H9 (cell line): ENCODE measurements at places on chromosomes 6 and 20.

DNA sequence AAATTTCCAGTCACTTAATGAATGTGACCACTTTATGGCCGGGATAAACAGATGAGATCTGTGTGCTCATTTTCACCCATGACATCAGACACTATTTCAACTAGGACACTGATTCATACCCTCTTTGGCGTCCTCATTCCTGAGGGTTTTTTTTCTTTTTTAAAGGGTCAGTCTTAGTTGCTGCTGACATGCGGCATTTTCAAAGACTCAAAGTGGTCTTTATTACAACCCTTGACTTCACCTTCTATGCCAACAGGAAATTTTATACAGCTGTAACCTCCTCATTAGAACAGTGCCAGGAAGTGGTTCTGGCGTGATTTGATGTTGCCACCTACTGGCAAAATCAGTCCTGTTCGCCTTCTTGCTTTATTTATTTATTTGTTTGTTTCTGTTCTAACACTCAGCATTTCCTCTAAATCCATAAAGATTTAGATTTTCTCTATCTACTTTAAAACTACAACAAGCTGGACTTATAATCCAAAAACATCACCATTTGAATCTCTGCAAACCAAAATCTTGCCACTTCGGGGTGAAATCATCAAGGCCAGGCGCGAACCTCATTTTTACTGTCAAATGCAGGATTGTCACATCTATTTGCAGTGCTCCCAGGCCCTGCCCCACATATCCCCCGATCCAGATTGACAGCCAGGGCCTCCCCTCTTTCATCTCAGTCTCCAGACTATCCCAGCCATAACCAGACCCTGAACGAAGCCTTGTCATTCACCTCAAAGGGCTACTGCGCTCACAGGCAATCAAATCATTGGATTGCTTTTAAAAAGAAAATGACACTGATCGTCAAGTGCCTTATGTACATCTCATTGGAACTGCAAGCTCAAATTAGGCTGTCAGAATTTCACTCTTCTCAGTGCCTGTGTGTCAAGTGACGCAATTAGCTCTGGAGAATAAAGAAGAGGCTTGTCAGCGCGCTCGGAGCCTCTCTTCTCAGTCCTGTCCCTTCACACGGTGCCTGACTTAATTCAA is 77.5 kb downstream of the C6orf118 start:
- no peak for DNase-seq

DNA sequence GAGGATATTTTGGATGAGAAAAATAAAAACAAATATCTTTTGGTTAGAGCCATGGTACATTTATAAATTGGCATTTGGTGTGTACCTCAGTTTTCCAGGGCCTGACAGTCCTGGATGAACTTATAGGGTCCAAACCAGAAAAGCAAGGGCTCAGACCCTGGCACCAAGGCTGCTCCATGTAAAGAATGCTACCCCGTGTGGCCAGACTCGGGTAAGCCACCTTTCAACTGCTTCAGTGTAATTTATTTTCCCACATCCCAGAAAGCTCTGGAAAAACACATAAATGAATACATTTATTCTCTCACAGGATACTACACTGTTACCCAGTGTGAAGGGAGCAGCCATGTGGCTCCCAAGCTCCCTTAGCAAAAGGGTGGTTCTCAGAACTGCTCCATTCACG is 13.8 kb downstream of the MRPL14 start:
- DNase-seq = no peak

GRCh38 chr6:53436526-53437303 is 88.0 kb upstream of the ELOVL5 start:
- DNase-seq = no peak

DNA sequence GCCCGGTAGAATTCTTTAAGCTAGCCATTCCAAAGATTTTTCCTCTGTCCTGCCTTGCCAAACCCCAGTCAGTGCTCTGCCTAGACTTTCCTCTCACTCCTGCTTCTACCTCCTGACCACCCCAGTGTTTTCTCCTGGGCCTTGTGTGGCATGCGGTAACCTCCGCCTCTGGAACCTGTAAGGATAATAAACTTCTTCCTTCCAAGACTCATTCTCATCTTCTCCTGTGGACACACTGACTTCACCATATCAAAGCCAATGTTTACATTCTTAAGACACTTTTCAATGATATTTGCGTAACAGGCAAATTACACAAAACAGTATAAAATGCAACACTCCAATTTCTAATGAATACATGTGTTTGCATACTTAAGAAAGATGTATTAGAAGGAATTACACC is 354.6 kb downstream of the RNF144B start:
- no peak for DNase-seq

- no peak for DNase-seq
Measured at GRCh38 chr6:73418081-73418741, 23.6 kb downstream of the DDX43 start.

- DNase-seq = peak; percentile 81
Measured at GRCh38 chr20:3470627-3471396, at the start of gene ATRN. TSS of gene ATRN (plus strand) at chr20:3471018. CDS start at chr20:3471108, 90 bp downstream.

DNA sequence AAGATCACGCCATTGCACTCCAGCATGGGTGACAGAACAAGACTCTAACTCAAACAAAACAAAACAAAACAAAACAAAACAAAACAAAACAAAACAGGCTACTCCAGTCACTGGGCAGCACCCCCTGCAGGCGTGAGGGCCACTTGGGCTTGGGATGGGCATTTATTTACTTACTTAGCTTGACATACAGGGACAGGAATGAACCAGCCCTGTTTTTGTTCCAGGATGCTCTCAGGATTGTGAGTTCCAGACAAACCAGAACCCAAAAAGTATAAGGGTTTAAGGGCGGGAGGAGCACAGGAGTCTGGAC is 4.0 kb upstream of the PTPN1 start:
- no peak for DNase-seq

DNA sequence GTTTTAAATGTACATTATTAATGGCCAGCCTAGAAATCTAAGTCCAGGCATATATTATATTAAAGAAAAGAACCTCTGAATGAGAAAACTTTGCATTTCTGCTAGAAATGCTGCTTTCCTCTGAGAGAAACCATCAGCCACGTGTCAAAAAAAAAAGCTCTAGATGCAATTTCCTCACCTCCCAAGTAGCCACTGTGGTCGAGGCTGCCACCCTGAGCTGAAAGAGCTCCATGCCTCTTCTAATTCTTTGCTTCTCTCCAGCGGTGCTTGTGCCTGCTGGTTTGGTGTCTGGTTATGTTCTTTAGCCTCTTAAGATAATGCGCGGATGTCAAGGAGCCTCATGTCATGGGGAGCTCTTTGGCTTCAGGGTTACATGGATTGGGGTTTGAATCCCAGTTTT is 316.0 kb downstream of the TFAP2C start:
- DNase-seq = no peak

DNA sequence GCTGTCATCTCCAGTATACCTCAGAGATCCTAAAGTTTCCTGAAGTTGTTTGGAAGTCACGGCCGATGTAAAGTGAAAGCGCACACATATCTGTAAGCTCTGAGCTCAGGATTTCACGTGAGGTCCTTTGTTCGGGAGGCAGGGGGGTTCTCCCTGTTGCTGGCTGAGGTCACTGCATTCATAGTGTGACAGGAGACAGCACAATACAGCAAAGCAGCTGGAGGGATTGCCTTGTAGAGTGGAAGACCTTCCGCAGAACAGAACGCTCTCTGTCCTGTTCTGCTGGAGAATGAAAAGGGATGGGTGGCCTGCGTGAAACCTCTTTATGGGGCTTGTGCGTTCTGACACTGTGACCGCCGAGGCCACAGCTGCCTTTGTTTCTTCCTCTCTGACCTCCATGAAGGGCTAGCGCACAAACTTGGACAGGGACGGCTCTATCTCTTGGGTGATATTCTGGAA is 13.4 kb upstream of the SERPINB1 start:
- no peak for DNase-seq

- no peak for DNase-seq
Measured at GRCh38 chr6:7617801-7618764, 28.1 kb downstream of the SNRNP48 start.

DNA sequence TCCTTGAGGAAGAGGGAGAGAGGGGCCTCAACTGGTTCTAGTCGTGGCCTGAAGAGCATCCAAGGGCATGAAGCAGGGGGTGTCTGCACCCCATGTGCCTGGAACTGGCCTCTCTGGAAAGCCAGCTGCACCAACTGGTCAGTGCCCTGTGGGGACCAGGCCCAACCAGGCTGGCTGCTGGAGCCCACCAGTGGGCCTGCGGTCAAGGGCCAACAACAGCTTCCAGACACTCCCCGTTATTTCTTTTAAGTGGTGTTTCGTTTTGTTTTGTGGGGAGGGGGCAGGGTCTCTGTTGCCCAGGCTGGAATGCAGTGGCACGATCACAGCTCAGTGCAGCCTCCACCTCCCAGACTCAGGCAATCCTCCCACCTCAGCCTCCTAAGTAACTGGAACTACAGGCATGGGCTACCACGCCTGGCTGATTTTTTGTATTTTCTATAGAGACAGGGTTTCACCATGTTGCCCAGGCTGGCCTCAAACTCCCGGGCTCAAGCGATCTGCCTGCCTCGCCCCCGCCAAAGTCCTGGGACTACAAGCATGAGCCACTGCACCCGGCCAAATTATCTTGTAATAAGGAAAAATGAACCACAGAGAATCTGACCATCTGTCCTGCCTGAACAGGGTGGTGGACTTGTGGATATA is 11.9 kb upstream of the C20orf144 start:
- DNase-seq = no peak

GRCh38 chr6:28008053-28008452 is 51.0 kb downstream of the OR2B6 start:
- DNase-seq = no peak

DNA sequence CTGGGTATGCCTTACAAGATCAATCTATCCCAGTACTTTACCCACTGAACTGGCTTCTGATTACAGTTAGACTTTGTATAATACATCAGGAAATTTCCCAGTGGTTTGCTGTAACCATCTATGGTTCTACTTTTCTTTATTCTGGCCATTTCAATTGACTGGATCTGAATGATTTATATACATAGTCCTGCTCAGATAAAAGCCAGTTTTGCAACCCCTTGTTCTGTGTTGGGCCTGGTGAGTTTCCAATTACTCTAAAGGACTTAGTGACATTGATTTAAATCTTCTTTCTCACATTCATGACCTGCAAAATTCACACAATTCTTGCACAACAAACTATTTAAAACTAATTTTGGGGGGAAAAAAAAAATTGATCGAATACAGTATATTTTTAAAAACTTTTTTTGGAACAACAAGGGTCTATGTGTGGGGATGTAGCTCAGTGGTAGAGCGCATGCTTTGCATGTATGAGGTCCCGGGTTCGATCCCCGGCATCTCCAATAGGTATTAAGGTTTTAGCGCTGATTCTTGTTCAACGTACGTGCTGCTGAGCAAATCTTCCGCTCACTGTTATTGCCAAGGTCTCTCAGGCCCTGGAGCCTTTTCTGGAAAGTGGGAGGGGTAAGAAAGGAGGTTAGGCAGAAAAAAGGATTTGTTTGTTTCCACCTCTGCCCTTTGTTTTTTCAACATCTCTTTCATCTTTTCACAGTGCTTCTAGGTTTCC is 117.5 kb downstream of the GPX5 start:
- DNase-seq = peak; percentile 73

GRCh38 chr6:138601128-138601527 is 101.8 kb upstream of the NHSL1 start:
- DNase-seq = no peak

DNA sequence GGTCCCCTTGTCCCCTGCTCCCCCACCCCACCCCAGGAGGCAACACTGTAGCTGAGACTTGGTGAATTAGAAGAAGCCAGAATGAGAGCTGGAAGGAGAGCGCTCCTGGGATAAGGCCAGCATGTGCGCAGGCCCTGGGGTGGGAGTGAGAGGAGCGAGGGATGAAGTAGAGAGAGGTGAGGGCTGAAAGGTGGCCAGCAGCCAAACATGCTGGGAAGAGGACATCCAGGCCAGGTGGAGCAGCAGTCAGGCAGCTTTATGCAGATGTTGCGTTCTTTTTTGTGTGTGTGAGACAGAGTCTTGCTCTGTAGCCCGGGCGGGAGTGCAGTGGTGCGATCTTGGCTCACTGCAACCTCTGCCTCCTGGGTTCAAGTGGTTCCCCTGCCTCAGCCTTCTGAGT is 2.2 kb upstream of the BPIFB1 start:
- DNase-seq = no peak

- no peak for DNase-seq
Measured at GRCh38 chr20:59413326-59413865, 113.0 kb downstream of the EDN3 start.

- no peak for DNase-seq
Measured at GRCh38 chr6:161169696-161170095, 104.2 kb downstream of the AGPAT4 start.

GRCh38 chr20:53381568-53382262 is 211.9 kb downstream of the ZNF217 start:
- DNase-seq = no peak

GRCh38 chr6:158561321-158561884 is 1.5 kb downstream of the TMEM181 start:
- DNase-seq = no peak

DNA sequence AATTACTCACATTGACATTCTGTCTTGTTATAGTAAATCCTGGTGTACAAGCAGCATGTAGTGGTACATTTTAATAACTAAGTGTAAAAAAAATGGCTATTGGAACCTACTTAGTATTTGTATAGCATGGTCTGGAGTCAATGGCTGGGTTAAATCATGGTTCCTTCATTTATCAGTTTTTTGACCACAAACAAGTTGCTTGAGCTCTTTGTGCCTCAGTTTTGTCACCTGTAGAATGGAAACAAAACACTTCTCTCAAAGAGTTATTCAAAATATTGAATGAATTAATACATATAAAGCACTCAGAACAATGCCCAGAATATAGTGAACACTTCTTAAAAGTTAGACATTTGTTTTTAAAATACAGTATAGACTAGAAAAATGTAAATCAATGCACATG is 93.2 kb upstream of the HS3ST5 start:
- DNase-seq = no peak

- no peak for DNase-seq
Measured at GRCh38 chr6:107144666-107145065, 29.4 kb upstream of the BEND3 start.

GRCh38 chr6:45772051-45772450 is 243.6 kb downstream of the CLIC5 start:
- no peak for DNase-seq

- no peak for DNase-seq
Measured at GRCh38 chr20:32986331-32986966, 17.8 kb downstream of the SUN5 start.

GRCh38 chr20:1334761-1335160 is 5.8 kb upstream of the SDCBP2 start:
- DNase-seq = peak; percentile 29

GRCh38 chr20:58759947-58760346 is 67.3 kb downstream of the NPEPL1 start:
- DNase-seq = peak; percentile 9

GRCh38 chr20:25290646-25291431 is 43.0 kb downstream of the PYGB start:
- DNase-seq = no peak

- DNase-seq = no peak
Measured at GRCh38 chr6:98366371-98366770, 468.0 kb upstream of the POU3F2 start.
